Foreskin keratinocyte (primary cell): ENCODE measurements at places on chromosomes 2 and 18. TPM values are rescaled to one million over a fixed set of nuclear protein-coding genes. Genes with fewer than 3 reads are reported as not detected.
A peak's percentile ranks its signal among the peaks of the same experiment; 100 is the strongest.

GRCh38 chr2:234952270-234953115 is 676 bp downstream of the SH3BP4 start:
- no peak for DNase-seq

DNA sequence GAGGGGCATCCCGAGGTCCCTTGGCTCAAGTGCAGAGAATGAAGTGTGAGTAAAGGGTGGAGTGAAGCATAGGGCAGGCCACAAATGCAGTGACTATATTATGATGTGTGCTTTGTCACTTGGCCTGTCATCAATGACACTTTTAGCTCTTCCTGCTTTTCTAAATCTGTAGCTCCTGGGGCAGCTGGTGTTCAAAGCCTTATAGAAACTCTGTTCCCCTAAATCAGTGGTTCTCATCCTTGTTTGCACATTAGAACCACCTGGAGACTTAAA is 135.6 kb upstream of the LGALSL start:
- DNase-seq: no peak

DNA sequence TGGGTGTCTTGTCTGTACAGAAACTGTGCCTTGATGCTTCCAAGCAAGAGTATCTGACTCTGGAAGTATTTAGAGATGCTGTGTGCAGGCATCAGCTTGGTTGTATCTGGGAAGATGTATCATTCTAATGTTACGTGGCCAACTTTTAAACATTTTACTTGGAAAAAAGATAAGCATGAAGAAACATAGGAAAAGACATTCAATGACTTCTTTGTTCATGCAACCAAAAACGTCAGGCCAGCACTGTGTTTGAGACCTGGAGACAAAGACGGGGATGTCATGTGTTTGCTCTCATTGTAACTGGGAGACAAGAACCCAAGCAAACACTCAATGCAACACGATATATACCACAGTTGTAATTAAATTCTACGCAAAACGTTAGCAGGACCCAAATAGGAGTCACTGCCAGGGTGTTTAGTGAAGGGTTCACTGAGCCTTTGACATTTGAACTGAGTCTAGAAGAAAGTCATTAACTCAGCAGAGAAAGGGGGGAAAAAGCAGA is 8.9 kb upstream of the SESTD1 start:
- no peak for DNase-seq

DNA sequence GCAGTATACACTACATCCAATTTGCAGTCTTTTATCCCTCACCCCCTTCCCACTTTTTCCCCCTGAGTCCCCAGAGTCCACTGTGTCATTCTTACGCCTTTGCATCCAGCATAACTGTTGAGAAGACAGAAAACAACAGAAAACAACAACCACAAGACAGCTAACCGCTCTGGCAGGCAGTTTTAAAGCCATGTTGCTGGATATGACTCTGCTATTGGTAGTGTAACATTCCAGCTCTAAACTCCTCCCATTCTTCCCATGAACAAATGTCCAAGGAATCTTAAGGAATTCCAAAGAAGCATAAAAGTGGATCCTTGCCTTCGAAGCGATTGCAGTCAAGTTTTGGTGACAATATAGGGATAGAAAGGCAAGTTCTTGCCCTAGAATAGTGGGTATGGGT is 599.1 kb downstream of the NYAP2 start:
- no peak for DNase-seq

DNA sequence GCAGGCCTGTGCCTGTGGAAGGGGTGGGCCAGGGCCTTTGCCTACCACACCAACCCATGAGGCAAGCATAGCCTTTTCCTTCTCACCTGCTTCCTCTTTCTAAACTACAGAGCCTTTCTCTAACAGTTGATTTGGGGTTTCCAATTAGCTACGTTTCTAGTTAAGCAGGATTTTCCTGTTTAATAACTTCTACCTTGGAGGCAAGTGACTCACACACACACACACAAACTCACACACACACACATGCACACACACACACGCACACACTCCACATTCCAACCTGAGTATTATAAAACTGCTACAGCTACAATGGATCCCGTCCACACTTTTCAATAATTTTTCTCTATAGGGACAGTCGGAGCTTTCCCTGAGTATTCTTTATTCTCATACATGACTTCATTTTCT is 84.9 kb downstream of the SOX11 start:
- DNase-seq: peak; percentile 60

DNA sequence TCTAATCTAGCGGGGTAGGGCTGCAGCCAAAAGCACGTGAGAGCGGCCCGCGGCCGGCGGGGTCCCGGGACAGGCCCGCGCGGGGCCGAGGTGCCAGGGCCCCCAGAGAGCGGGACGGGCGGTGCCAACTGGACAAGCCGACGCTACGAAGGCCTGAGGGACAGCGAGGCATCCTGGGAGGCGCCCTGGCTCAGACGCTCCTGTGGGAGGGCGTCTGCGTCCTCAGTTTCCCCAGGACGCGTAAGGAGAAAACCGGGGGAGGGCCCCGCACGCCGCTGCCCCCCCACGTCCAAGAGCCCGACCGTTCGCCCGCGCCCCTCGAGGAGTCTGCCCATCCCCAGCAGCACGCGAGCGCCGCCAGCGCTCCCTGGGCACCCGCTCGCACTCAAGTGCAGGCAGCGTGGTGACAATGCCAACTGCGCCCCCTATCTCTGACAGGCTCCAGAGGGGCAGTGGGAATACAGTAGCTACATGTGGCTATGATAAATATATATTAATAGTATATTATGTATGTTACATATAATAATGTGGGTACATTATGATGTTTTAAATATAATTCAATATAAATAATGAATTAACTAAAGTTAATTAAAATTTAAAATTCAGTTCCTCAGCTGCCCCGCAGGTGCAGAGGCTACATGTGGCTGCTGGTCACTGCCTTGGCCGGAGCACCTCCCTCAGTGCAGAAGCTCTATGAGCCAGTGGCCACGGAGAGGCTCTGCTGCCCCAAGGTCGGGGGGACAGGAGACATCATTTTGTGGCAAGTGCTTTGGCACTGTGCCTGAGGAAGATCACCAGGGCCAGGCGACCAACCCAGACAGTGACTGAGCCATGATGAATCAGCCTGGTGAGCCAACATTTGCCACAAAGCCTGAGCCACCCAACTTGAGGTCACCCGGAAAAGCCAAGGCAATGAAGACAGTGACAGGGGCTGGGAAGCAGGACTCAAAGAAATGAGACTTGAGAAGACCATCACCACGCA is 5.5 kb upstream of the SFT2D3 start:
- no peak for DNase-seq

GRCh38 chr18:6434987-6435709 is 20.4 kb upstream of the L3MBTL4 start:
- DNase-seq: no peak

GRCh38 chr2:234596696-234597575 is 100.1 kb upstream of the ARL4C start:
- no peak for DNase-seq

DNA sequence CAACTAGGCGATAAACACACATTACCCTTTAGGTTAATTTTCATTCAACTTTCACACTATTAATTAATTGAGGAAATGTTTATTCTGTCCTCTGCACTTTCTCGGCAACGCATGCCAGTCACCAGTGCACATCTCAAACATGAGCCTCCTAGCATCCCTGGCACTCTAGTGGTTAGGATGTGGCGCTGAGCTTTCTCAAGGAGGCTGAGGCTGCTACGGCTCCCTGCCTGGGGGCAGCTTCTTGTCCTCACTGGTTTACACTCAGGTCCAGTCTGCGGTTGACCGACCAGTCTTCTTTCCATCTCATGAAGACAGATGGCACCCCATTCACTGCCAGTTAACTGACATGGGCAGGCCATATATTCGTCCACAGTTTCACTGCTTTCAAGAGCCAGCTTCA is 463.4 kb downstream of the EIPR1 start:
- no peak for DNase-seq

- DNase-seq: no peak
Measured at GRCh38 chr2:166148500-166149400, 20.9 kb upstream of the SCN1A start.

GRCh38 chr2:23456396-23456795 is 71.4 kb downstream of the KLHL29 start:
- DNase-seq: no peak

GRCh38 chr2:56589194-56589593 is 405.4 kb downstream of the CCDC85A start:
- DNase-seq: no peak

GRCh38 chr18:27994571-27994970 is 182.4 kb downstream of the CDH2 start:
- no peak for DNase-seq

- DNase-seq: peak; percentile 60
Measured at GRCh38 chr2:33126958-33127357, 180.2 kb downstream of the LTBP1 start.

DNA sequence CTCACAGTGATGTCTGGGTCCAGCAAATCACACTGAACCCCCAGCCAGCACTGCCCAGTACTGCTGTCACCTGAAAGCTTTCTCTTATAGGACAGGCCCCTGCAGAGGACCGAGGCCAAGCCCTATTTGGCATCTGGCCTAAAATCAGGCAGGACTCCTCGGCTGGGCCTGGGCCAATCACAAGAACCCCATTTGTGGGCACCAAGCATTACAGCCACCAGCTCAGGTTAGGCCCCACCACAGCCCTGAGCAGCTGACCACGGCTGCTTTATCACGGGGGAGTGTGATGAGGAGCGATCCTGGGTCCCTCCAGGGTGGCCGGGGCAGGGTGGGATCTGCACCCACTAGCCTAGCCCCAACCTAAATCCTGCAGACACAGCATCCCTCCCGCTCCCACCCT is 8.2 kb downstream of the BIN1 start:
- no peak for DNase-seq

DNA sequence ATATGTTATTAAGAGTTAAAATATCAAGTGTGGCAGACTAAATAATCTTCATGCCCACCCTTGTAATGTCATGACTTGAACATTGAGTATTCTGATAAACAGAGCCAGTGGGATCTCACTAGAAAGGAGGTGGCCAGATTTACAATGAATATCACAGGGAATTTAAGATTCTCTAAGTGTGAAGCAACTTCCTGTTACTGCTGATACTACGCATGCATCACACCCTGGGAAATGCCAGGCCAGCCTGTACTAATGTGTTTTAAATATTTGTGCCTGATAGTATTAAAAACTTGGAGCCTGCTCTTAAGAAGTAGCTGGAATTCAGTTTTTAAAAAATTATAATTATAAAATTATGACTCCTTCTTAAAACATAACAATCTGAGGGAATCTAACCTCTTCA is 148.3 kb downstream of the LAMA3 start:
- DNase-seq: peak; percentile 85

UGT1A8 gene
- not detected in 2 replicates for total RNA-seq

ZNF513 gene
- 10.2 and 12.9 TPM in 2 replicates for total RNA-seq
